ENCODE measurements at places on chromosomes 11 and 22. TPM values are rescaled to one million over a fixed set of nuclear protein-coding genes. Genes with fewer than 3 reads are reported as not detected.

- no peaks in the 10 kb centered on the region for H3K4me1 ChIP-seq
- no peak overlapping the region for H3K4me3 ChIP-seq
- no peaks in the 10 kb centered on the region for H3K36me3 ChIP-seq
- H3K27me3 ChIP-seq, result peaks cover 11% of the 10 kb centered on the region
- no peak for DNase-seq
These were observed 258.5 kb upstream of the SORL1-AS1 start for GRCh38 chr11:121711236-121711635.

DNA sequence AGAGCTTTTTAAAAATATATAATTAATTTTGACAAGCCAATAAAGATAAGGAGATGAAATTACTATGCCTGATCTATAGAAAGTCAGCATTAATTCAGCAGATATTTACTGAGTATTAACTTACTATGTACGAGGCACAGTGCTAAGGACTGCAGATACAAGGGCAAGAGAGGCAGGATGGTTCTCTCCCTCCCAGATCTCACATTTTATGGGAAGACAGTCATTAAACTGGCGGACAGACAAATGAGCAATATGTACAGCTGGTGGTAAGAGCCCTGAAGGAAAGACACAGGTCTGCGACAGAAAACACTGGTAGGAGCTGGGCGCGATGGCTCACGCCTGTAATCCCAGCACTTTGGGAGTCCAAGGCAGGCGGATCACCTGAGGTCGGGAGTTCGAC is 36.8 kb downstream of the MCHR1 start:
- no peaks in the 10 kb centered on the region for H3K4me1 ChIP-seq
- no peak for DNase-seq
- H3K36me3 ChIP-seq, result no peaks in the 10 kb centered on the region
- H3K27me3 ChIP-seq, result peaks cover 19% of the 10 kb centered on the region
- no peak overlapping the region for H3K4me3 ChIP-seq

- peaks cover 18% of the 10 kb centered on the region for H3K36me3 ChIP-seq
- H3K27ac ChIP-seq, result no peak overlapping the region
- H3K4me3 ChIP-seq, result no peak overlapping the region
- no peak for DNase-seq
These were observed 29.4 kb downstream of the TCP11L1 start for GRCh38 chr11:33068611-33069340.

- H3K4me3 ChIP-seq, result no peak overlapping the region
- no peak for DNase-seq
- H3K27me3 ChIP-seq, result peaks cover 22% of the 10 kb centered on the region
- no peak overlapping the region for H3K27ac ChIP-seq
- H3K36me3 ChIP-seq, result no peaks in the 10 kb centered on the region
These were observed 532.7 kb downstream of the NTM start for GRCh38 chr11:131903074-131903473.

GRCh38 chr22:20673295-20674195 is 100.4 kb upstream of the SERPIND1 start:
- H3K27me3 ChIP-seq, result peaks cover 35% of the 10 kb centered on the region
- no peak overlapping the region for H3K27ac ChIP-seq
- no peaks in the 10 kb centered on the region for H3K36me3 ChIP-seq
- DNase-seq, result no peak

DNA sequence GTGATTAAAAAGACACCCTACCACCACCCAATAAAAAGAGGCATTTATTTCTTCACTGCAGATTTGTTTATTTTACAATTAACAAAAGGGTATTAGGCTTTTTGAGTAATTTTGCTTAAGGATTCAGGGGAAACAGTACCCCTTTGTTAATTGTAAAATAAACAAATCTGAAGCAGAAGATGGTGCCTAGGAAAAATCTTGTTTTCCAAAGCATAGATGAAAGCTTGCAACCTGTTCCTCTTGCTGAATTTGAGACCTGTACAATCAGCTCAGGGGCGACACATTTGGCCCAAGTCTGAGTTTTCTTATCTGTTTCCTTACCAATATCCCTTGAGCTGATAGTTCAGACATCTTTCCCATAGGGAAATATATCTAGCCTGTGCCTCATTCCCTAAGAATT is 171.9 kb downstream of the GRIA4 start:
- H3K4me1 ChIP-seq, result no peaks in the 10 kb centered on the region
- no peak for DNase-seq
- H3K27ac ChIP-seq, result no peak overlapping the region
- no peaks in the 10 kb centered on the region for H3K36me3 ChIP-seq
- no peak overlapping the region for H3K4me3 ChIP-seq

DNA sequence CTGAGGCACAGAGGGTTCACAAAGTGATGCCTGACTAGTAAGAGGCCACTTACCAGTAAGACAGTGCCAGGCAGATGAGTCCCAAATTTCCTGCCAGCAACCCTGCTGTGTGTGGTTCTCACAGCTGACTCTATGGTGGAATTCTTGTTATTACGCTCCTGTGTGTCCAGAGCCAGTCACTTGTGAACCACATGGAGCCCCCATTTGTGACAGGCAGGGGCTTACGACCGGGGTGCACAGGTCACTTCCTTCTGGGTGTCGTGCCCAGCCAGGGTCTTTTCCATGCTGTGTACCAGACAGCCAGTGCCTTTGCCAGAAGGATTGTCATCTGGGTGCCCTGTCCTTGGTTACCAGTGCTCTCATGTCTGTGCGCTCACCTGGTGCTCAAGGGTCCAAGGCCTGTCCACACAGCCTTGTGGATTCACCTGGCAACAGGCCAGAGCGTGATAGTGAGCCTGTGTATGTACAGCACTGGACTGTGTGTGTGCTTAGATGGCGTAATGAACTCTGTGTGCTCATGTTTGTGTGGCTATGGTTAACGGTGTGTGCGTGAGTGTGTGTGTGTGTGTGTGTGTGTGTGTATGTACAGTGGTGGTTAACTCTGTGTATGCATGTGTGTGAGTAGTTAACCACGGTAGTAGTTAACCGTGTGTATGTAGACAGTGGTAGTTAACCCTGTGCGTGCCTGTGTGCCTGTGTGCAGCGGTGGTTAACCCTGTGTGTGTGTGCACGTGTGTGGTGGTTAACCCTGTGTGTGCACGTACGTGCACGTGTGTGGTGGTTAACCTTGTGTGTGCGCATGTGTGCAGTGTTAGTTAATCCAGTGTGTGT is 18.6 kb downstream of the GRAMD4 start:
- H3K27me3 ChIP-seq, result no peaks in the 10 kb centered on the region
- peaks cover 8% of the 10 kb centered on the region for H3K36me3 ChIP-seq
- no peak overlapping the region for H3K4me3 ChIP-seq
- DNase-seq, result no peak

DNA sequence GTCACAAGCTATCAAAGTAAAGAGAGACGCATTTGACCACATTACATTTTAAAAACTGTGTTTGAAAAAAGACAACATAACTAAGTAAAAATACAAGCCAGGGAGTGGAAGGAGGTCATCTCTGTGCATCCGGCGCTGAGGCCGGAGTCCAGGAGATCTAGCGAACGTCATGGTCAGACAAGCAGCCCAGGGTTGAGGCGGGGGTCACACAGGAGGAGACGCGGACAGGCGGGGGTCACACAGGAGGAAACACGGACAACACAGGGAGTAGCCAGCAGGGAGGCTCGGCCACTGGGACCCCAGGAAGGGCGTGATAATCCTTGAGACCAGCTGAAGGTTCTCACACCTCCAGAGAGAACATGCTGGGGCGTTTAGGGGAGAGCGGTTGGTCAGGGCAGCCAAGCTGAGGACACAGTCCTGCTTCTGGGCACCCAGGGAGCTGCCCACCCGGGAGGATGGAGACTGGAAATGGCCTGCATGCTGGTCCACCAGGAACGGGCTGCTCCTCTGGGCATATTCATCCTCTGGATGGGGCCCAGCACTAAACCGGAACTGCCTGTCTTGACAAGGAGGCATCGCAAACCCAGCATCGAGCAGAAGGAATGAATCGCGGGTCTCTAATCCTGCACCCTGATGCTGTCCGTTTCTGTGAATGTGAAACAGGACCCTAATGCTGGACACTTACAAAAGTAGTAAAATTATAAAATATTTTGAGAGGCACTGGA is 40.9 kb upstream of the MUC5AC start:
- H3K4me1 ChIP-seq, result no peaks in the 10 kb centered on the region
- H3K36me3 ChIP-seq, result no peaks in the 10 kb centered on the region
- H3K27ac ChIP-seq, result no peak overlapping the region
- no peaks in the 10 kb centered on the region for H3K27me3 ChIP-seq

DNA sequence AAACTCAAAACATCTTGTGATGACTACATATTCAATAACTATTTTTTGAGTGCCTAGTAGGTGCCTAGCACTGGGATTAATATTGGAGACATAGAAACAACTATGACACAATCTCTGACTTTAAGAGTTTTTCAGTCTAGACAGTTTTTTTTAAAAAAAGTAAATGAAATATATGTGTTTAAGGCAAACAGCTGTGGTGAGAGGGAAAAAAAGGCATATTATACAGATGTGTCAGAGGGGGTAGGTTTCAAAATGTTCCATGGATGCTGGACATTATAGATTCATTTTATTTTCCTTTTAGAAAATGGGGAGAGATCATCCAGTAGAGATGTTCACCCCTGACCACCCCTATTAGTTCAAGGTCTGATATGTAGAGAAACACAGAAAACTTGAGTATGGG is 90.8 kb downstream of the LUZP2 start:
- no peaks in the 10 kb centered on the region for H3K4me1 ChIP-seq
- no peaks in the 10 kb centered on the region for H3K27me3 ChIP-seq
- no peak overlapping the region for H3K27ac ChIP-seq
- no peaks in the 10 kb centered on the region for H3K36me3 ChIP-seq
- no peak for DNase-seq

GRCh38 chr11:63901660-63902059 is 15.3 kb downstream of the RCOR2 start:
- no peak for DNase-seq
- no peak overlapping the region for H3K4me3 ChIP-seq
- peaks cover 16% of the 10 kb centered on the region for H3K36me3 ChIP-seq
- no peak overlapping the region for H3K27ac ChIP-seq
- peaks cover 2% of the 10 kb centered on the region for H3K4me1 ChIP-seq

DNA sequence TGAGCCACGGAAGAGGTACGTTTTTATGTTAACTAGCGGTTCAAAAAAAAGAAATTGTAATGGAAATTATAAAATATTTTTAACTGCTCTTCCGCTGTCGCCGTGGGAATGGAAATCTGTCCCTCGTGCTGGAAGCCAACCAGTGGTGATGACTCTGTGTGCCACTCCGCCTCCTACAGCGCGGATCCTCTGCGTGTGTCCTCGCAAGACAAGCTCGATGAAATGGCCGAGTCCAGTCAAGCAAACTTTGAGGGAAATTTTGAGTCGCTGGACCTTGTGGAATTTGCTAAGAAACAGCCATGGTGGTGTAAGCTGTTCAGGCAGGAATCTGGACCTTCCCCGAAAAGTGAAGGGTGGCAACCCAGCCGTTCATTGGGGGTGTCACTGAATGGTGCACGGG is 2.9 kb upstream of the CBX7 start:
- H3K4me1 ChIP-seq, result peaks cover 18% of the 10 kb centered on the region
- peaks cover 4% of the 10 kb centered on the region for H3K27me3 ChIP-seq
- no peaks in the 10 kb centered on the region for H3K36me3 ChIP-seq
- no peak overlapping the region for H3K27ac ChIP-seq
- H3K4me3 ChIP-seq, result no peak overlapping the region

DNA sequence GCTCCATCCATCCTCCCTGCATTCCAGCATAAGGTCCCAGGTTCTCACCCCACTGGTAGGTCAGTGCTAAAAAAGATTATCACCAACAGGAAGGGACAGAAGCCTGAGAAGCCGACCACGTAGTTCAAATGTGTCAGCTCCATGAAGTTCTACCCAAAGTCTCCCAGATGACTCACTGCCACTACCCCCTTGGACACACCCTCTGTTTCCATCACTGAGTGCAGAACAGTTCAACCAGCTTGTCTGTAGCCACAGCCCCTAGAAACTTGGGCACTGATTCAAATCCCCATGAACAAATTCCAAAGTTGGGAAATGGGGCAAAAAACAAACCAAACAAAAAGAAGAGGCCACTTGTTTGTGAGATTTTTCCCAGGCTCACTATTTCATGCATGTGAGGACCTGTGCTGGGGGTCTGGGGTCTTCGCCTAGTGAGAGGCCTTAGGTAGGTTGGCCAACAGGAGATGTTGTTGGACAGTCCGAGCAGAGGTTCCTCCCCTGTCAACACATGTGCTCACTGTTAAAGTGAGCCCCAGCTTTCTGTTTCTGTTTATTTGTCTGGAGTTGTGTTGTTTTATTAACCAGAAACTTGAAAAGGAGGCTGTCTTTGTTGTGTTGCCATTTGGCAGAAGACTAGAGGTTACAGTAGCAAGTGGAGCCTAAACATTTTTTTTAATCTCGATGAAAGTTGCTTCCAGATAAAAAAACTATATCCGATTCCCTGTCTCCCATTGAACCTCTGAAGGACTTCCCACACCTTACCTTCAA is 24.2 kb upstream of the FLI1 start:
- no peak overlapping the region for H3K4me3 ChIP-seq
- H3K27ac ChIP-seq, result no peak overlapping the region
- H3K4me1 ChIP-seq, result peaks cover 4% of the 10 kb centered on the region
- H3K36me3 ChIP-seq, result no peaks in the 10 kb centered on the region
- DNase-seq, result no peak

UPB1 gene
- total RNA-seq, result 1.9 TPM

CBX6 gene
- total RNA-seq, result 95.2 TPM

SCN3B gene
- total RNA-seq, result not detected

FOLR3 gene
- not detected for total RNA-seq

NNMT gene
- total RNA-seq, result not detected

TTLL12 gene
- total RNA-seq, result 23.6 TPM

TMPRSS13 gene
- total RNA-seq, result 0.36 TPM

C22orf42 gene
- not detected for total RNA-seq

TRIM49B gene
- total RNA-seq, result not detected

GUCY1A2 gene
- total RNA-seq, result not detected

GDPD4 gene
- total RNA-seq, result not detected

NTM gene
- total RNA-seq, result not detected

Data from natural killer cell treated with Interleukin-12 subunit alpha and Interleukin-12 subunit beta and Interleukin-15 and Interleukin-18, amount 100 ng/mL, for 72 hours (primary cell).